ENCODE measurements at places on chromosomes 3 and 15.
A peak's percentile ranks its signal among the peaks of the same experiment; 100 is the strongest.

GRCh38 chr3:69867941-69868505, 128.8 kb downstream of the MITF start:
- no peak for DNase-seq

DNA sequence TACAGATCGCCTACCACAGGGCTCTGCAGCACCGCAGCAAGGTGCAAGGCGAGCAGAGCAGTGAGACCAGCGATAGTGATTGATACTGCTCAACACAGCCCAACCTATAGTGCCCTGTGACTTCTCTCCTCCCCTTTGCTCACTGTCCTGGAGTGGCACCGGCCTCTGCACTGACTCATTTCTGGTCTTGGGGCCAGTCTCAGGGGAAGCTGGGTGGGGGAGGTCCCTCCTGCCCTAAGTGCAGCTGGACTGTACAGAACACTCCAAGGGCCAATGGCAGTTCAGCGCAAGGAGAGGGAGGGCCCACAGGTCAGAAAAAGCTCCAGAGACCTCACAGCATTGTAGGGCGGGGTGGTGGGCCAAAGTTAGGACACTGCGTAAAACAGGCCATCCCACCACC, 2.5 kb upstream of the OGG1 start:
- no peak for DNase-seq

DNA sequence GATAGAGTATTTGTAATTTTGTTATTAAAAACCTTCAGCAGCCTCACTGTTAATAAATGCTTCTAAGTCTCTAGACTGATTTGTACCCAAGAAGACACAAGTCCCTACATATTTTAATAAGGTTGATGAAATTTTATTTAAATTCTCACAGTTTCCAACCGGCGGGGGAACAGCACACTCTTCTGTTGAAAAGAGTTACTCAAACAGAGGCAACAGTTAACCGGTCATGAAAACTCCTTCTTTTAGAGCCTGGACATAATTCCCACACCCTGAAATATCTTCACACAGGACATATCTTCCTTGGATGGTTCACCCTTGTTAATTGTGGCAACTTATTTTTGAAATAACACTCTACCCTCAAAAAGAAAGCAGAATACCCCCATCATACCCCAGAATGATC, 278.8 kb downstream of the FOXP1 start:
- no peak for DNase-seq

GRCh38 chr15:62241135-62241770, 76.2 kb upstream of the C2CD4B start:
- no peak for DNase-seq

GRCh38 chr3:153096731-153097131, 65.3 kb upstream of the RAP2B start:
- DNase-seq, result no peak

DNA sequence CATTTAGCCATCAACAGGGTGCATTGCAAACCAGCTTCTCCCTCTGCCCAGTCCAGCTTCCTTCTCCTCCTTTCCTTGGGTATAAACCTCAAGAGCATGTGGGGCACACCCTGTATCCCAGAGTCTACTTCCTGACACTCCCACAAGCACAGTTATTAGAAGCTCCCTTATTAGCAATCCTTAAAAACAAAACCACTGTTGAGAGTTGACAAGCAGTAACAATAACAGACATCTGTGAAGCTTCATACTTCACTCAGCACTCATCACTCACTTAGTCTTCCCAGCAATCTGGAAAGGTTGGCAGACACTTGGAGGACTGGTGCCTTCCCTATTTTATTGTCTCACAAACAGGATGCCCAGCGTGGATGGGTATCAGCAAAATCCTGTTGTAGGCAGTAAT, 155.5 kb upstream of the PROK2 start:
- DNase-seq, result no peak

DNA sequence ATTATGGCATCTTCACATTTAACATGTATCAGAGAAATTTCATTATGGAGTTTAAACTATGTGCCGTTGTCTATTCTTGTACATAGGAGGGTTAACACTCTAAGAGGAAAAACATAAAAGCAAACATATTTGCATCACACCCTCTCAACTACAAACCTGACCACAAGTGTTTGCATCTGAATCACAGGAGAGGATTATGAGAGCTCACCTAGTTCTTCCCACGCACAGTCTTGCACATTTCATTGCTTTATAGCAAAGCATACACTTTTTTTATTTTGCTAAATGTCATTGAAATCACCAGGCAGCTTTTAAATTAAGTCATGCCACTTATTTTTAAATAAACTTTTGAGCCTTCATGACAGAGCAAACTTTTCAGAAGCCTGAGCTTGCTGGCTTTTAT, 12.5 kb downstream of the TRAT1 start:
- no peak for DNase-seq

DNA sequence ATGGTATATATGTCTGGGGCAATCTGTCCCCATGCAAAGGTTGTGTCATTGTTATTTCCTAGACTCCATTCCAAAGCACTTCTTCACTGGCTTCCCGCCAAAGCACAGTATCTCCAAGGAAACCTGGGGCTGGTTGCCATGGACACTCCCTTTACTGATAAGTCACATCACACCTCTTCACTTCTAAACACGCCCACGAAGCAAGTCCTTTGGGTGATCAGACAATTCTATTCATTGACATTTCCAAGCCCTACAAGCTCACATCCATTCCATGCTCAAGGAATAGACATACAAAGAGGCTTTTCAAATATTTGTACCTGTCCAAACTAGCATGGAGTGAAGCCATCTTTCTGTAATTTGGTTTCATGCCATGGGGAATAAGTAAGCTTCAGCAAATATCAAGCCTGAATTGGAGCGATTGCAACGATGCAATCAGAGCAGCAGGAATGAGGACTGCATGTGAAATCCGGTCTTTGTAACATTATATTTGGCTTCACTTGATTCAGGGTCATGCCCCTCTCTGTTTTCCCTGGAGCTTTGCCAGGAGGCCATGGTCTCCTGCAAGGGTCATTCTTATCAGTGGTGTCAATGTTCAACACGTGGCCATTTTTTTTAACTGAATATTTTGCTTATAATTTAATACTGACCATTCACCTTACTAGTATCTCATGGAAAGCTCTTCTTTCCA, 201.6 kb upstream of the TMC3 start:
- DNase-seq, result no peak

GRCh38 chr15:36671017-36671416, 91.6 kb downstream of the CDIN1 start:
- DNase-seq, result no peak

GRCh38 chr3:89186456-89186855, 79.0 kb downstream of the EPHA3 start:
- no peak for DNase-seq

DNA sequence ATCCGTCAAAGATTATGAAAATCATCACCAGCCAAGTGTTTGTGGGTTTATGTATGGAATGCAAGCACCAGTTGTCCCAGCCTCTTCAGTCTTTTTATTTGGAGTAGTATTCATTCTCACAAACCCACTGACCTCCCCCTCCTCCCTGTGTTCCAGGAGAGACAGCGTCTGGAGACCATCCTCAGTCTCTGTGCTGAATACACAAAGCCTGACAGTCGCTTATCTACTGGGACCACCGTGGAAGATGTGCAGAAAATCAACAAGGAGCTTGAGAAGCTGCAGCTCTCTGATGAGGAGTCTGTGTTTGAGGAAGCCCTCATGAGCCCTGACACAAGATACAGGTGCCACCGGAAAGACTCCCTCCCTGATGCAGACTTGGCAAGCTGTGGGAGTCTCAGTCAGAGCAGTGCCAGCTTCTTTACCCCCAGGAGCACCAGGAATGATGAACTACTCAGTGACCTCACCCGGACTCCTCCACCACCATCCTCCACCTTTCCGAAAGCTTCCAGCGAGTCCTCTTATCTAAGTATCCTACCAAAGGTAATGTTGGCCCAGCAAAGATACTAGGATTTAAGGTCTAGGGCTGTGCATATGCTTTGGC, 54.2 kb downstream of the PHLDB2 start:
- DNase-seq, result no peak

DNA sequence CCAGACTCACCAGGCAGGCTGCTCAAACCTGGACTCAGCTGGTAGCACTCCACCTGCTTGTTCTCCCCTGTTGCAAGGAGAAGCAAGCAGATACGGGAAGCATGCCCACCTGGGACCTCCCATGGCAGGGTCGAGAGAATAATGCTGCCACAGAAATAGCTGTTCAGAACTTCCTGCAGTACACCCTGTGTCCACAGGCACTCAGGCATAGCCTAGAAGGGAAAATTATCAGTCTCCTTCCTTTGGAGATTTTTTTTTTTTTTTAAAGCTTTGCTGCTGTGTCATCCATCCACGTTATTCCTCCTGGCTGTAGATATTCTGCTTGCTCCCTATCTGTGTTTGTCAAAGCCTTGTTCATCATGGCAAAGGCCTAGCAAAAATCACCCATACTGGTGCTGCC, 32.7 kb upstream of the RPS17 start:
- no peak for DNase-seq

DNA sequence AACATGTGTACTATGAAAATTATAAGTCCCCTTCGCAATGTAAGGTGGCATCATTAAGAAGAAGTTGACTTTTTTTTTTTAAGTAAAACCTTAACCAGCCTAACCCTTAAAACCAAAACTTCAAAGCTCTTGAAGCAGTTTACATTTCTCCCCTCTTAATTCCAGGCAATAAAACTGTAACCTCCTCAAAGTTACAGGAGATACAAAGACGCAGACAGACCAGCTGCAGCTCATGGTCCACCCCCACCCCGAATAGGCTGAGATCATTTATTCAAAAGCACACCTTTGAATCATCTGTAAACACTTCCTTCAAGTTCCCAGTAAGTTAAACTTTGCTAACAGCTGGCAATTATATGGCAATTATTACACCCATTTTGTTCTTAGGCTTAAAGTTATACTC, 414.5 kb downstream of the ERC2 start:
- no peak for DNase-seq

DNA sequence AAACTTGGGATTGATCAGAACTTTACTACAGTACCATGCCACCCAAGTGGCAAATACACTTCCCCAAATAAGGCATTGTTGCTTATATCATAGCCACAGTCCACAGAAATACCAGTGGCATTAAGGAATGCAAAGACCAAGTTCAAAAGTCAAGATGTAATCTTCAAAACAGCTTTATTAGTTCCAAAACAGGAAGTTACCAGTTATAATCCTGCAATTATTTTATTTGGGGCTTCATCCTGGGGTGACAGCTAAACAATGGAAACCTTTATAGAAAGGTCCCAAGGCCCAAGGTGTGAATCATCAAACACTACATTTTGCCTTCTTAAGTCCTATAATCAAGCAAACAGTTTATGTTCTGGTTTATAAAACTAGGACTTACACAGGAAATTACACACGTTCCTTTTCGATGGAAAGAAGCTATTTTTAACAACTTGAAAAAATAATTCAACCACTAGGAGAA, 30.3 kb upstream of the RNF7 start:
- DNase-seq, result peak; percentile 29

- peak; percentile 27 for DNase-seq
Measured at GRCh38 chr3:131535596-131535995, 32.8 kb upstream of the MRPL3 start.

GRCh38 chr15:60875681-60876080, 353.4 kb downstream of the RORA start:
- no peak for DNase-seq

GRCh38 chr3:195151866-195152541, 119.0 kb downstream of the XXYLT1 start:
- DNase-seq, result no peak

DNA sequence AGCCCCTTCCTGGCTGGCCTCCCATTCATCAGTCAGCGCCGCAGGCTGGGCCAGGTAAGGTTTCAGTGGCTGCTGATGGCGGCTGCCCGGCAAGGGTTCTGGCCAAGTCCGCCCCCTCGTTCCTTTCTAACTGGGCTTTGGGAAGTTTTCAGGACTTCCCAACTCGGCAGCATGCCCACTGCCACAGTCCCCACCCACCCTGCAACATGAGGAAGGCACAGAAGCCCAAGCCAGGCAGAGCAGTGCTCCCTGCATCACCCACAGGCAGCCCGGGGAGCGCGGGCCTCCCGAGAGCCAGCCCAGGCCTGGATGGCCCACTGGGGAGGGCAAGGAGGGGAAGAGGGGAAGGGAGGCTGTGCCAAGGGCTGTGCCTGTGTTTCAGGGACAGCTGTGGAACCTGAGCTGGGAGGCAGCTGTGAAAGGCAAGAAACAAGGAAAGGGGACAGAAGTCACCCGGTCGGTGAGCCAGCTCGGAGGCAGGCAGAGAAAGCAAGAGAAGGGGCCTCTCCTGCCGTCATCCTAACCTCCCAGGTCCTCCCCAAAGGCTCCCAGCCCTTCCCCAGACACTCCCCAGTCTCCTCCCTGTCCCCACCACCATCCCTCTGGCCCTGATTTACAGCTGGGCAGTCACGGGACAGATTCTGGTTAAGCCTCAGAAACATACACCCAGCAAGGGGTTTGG, 73.9 kb downstream of the CPN2 start:
- DNase-seq, result no peak

- no peak for DNase-seq
Measured at GRCh38 chr3:161560008-161560637, 63.5 kb downstream of the OTOL1 start.

DNA sequence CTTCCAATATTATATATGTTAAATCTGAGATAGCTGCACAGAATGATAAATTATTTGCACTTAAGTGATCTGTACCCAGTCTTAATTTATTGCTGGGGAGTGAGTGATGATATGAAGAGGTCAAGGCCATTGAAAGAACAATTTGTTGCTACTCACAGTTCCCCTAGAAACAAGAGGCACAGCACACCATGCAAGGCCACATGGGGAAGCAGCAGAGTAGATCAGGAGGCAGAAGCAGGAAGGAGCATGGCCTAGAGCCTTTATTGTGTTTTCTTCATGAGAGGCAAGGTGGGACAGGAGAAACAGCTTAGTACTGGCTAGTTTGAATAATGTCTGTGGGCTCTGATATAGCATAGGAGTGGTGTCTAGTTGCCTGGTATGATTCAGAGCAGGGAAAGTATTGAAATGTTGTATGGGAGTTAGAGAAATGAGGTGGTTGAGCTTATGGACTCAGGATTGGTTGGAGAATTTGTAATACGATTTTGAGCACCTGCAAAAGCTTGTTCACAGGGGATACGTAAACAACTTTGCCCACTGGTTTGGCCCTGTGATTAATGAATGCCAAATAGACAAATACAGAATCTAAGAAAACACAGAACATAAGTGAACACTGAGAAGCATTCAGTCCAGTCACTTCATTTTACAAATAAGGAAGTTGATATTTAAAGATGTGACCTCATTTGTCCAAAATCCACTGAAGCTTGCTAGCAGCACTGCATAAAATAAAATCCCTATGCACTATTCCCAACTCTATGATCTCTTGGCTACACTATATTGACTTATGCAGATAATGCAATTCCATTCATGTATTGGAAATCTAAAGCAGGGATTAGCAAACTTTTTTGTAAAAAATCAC, 71.7 kb downstream of the TMCO5A start:
- no peak for DNase-seq

GRCh38 chr15:76976572-76977270, 18.2 kb upstream of the PSTPIP1 start:
- no peak for DNase-seq
